Tibial nerve (tissue), 4 donors: ENCODE measurements at places on chromosomes 5 and 9. TPM values are rescaled to one million over a fixed set of nuclear protein-coding genes. Genes with fewer than 3 reads are reported as not detected.

Gene EPB41L4B
- total RNA-seq = 18.9 TPM

- no peak overlapping the region for H3K4me3 ChIP-seq
- no peaks in the 10 kb centered on the region for H3K27me3 ChIP-seq
- no peaks in the 10 kb centered on the region for H3K36me3 ChIP-seq
- no peak for DNase-seq
- no peak overlapping the region for H3K27ac ChIP-seq
- H3K4me1 ChIP-seq = no peaks in the 10 kb centered on the region
Measured at GRCh38 chr5:125227333-125228095, 481.1 kb upstream of the ZNF608 start.

DNA sequence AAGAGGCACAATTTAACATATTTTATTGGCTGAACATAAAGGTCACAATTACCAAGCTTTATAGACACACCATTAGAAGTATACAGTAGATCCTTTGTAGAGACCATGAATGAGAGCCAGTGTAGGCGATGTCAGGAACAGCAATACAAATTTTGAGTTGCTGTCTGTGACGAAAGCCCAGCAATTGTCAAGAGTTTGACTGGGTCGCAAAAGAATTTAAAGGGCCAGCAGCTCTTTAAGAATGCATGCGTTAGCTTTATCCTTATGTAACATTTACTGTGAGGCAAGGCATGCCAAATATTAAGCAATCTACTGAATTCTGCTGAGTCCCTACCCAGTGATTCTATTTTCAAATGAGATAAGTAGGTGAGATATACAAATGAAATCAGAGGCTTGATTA lies 236.9 kb downstream of the ARRDC3 start:
- peak overlapping the region; percentile 82 for H3K27ac ChIP-seq
- no peak overlapping the region for H3K4me3 ChIP-seq
- H3K36me3 ChIP-seq = no peaks in the 10 kb centered on the region
- no peak for DNase-seq
- H3K27me3 ChIP-seq = no peaks in the 10 kb centered on the region
- H3K4me1 ChIP-seq = peaks cover 49% of the 10 kb centered on the region

- peaks cover 11% of the 10 kb centered on the region for H3K4me1 ChIP-seq
- no peaks in the 10 kb centered on the region for H3K36me3 ChIP-seq
- H3K27ac ChIP-seq = peak overlapping the region; percentile 89
Measured at GRCh38 chr5:54309691-54310432, 511 bp downstream of the ARL15 start.

- no peaks in the 10 kb centered on the region for H3K36me3 ChIP-seq
- no peaks in the 10 kb centered on the region for H3K27me3 ChIP-seq
- no peak overlapping the region for H3K27ac ChIP-seq
- H3K4me3 ChIP-seq = no peak overlapping the region
Measured at GRCh38 chr9:71901695-71902597, 9.0 kb downstream of the ABHD17B start.

- H3K27ac ChIP-seq = no peak overlapping the region
- H3K27me3 ChIP-seq = no peaks in the 10 kb centered on the region
- DNase-seq = no peak
Measured at GRCh38 chr5:31453522-31453921, 78.4 kb downstream of the DROSHA start.

- H3K4me3 ChIP-seq = peak overlapping the region; percentile 97
- peaks cover 23% of the 10 kb centered on the region for H3K4me1 ChIP-seq
- H3K36me3 ChIP-seq = peaks cover 28% of the 10 kb centered on the region
- DNase-seq = peak; percentile 60
- H3K27me3 ChIP-seq = no peaks in the 10 kb centered on the region
- H3K27ac ChIP-seq = peak overlapping the region; percentile 99
Measured at GRCh38 chr9:6007770-6008168, 7.7 kb downstream of the RANBP6 start.
